ENCODE measurements at places on chromosomes 1 and 21. TPM values are rescaled to one million over a fixed set of nuclear protein-coding genes. Genes with fewer than 3 reads are reported as not detected.

The ITLN1 gene
- total RNA-seq, result not detected

The KLHDC7A gene
- total RNA-seq, result 0.23 TPM

The TSPAN2 gene
- 46.6 TPM for total RNA-seq

The RGS8 gene
- total RNA-seq, result 135 TPM

The UBXN10 gene
- total RNA-seq, result 7.4 TPM

The CLEC20A gene
- not detected for total RNA-seq

The SPATA17 gene
- 13.4 TPM for total RNA-seq

The FAM72B gene
- 2.8 TPM for total RNA-seq

The HOOK1 gene
- total RNA-seq, result 19.6 TPM

The CSF3R gene
- total RNA-seq, result 4.6 TPM

The OPTC gene
- total RNA-seq, result not detected

The KCNA2 gene
- total RNA-seq, result 14.1 TPM

The DYNLT4 gene
- total RNA-seq, result not detected

The ABCG1 gene
- total RNA-seq, result 23.5 TPM

The SNRNP40 gene
- 88.6 TPM for total RNA-seq

The MAP10 gene
- total RNA-seq, result 8.1 TPM

The EPHA2 gene
- total RNA-seq, result 2.5 TPM

The RNF207 gene
- 6.7 TPM for total RNA-seq

The SLC1A7 gene
- not detected for total RNA-seq

The KRTAP11-1 gene
- total RNA-seq, result not detected

The OR2L5 gene
- 1.8 TPM for total RNA-seq

The E2F2 gene
- total RNA-seq, result 3.0 TPM

The NCMAP gene
- 1.4 TPM for total RNA-seq

The LDLRAD2 gene
- total RNA-seq, result 0.23 TPM

The PIGR gene
- total RNA-seq, result not detected

The RBP7 gene
- not detected for total RNA-seq

The IQCC gene
- total RNA-seq, result 4.6 TPM

The C1orf226 gene
- total RNA-seq, result 1.8 TPM

The CD247 gene
- total RNA-seq, result 4.8 TPM

The SRSF10 gene
- total RNA-seq, result 115 TPM

The MEX3A gene
- total RNA-seq, result 33.4 TPM

The C1orf232 gene
- total RNA-seq, result not detected

The AADACL4 gene
- total RNA-seq, result not detected
